ENCODE measurements at places on chromosomes 12 and 14.

- no peak for DNase-seq
These were observed 5.1 kb upstream of the CLEC7A start for GRCh38 chr12:10135126-10135525.

- peak; percentile 42 for DNase-seq
These were observed 15.1 kb downstream of the AVIL start for GRCh38 chr12:57803319-57803893.

DNA sequence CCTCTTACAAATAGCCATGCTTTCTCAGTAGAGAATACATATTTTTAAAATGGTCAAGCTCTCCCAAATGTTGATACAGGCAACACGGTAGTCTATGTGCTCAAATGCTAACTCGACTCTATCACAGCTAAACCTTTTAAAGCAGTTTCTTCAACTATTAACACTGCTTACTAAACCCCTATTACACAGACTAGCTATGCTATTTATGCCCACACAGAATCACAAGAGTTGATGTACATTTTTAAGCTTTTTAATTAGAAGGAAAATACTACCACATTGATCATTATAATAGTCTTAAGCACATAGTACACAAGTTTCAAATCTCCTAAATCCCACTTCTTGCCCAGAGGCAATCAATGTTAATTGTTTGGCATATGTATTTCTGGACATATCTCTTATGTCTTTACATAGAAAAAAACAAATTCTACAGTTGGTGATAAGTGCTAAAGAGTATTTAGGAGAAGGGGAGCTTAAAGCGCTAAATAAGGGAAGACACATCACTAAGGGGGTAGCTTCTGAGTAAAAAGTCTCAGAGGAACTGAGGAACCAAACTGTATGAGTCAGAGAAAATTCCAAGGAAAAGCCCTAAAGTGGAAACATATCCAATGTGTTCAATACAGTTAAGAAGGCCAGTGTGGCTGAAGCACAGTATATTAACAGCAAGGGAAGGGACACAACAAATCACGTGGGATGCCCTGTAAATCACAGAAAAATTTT is 13.7 kb downstream of the HNRNPC start:
- no peak for DNase-seq

DNA sequence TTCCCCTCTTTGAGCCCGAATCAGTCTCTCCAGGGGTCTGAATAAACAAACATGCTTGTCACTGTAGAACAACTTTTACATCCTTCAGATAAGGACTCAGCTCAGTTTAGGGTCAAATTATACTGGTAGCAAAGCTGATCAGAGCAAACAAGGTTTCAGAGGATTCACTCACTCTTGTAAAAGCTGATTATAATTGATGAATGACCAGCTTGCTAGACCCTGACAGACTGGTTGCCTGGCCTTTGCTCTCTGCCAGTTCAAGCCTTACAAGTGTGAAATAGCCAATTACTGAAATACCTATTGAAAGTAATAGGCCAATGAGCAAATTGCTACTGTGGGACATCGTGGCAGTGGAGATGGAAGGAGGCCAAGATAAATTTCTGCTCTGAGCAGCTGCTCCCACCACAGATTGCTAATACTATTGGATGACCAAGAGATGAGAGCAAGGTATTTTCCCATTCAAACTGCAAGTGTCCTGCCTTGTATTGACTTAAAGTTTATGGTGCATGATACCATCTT is 177.6 kb downstream of the PDZRN4 start:
- no peak for DNase-seq

DNA sequence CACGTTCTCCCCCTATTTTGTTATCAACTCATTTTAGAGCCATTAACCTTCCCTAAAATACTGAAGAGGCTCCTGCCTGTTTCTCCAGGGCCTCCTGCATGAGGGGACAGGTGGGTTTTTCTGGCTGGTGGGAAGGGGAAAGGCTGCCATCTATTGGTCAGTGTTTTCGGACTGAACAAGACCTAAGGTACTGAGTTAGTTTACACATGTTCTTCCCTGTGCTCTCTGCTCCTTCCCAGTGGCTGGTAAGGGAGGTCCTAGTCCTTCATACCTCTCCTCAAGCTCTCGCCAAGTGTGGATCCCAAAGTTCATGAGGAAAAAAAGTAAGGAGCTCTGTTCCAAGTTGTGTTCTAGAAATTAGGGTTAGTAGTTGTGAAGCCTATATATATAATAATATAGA is 357.5 kb downstream of the FSCB start:
- peak; percentile 41 for DNase-seq

- DNase-seq = no peak
These were observed 62.4 kb downstream of the EPS8 start for GRCh38 chr12:15726878-15727150.

GRCh38 chr14:75401361-75401760 is 26.5 kb upstream of the JDP2 start:
- DNase-seq = peak; percentile 54

- DNase-seq = peak; percentile 76
These were observed 29.3 kb downstream of the CD9 start for GRCh38 chr12:6229224-6230218.

- no peak for DNase-seq
These were observed 247.6 kb downstream of the EMP1 start for GRCh38 chr12:13444076-13444475.

DNA sequence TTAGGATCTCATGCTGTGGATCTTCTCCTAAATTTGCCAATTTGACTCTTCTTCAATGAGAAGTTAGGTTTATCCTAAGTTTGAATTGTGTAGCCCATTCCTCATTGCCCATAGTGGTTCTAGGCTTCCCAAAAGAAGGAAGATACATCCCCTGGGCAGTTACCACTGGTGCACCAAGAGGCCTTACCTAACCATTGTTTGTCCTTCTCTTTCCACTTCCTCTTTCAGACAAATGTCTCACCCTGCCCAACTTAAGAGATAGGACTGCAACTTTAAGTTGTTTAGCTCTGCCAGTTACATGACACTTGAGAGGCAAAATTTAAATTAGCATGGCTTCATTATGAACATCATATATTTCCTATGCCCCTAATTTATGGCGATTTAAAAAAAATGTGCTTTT is 9.4 kb upstream of the KCNH3 start:
- DNase-seq = no peak

DNA sequence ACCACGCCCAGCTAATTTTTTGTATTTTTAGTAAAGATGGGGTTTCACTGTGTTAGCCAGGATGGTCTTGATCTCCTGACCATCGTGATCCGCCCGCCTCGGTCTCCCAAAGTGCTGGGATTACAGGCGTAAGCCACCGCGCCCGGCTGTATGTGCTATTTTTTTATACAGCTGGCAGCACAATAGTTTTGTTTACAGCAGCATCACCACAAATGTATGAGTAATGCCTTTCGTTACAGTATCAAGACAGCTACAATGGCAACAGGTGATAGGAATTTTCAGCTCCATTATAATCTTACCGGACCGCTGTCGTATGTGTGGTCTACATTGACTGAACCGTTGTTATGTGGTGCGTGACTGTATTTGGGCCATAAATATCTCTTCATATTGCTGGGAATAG is 11.6 kb upstream of the MDM2 start:
- no peak for DNase-seq

- DNase-seq = peak; percentile 29
These were observed 55.6 kb upstream of the PPP2R5C start for GRCh38 chr14:101705733-101706508.

GRCh38 chr12:112207397-112207924 is 82.1 kb downstream of the TRAFD1 start:
- no peak for DNase-seq

GRCh38 chr14:104747876-104748275 is 5.1 kb upstream of the SIVA1 start:
- no peak for DNase-seq

DNA sequence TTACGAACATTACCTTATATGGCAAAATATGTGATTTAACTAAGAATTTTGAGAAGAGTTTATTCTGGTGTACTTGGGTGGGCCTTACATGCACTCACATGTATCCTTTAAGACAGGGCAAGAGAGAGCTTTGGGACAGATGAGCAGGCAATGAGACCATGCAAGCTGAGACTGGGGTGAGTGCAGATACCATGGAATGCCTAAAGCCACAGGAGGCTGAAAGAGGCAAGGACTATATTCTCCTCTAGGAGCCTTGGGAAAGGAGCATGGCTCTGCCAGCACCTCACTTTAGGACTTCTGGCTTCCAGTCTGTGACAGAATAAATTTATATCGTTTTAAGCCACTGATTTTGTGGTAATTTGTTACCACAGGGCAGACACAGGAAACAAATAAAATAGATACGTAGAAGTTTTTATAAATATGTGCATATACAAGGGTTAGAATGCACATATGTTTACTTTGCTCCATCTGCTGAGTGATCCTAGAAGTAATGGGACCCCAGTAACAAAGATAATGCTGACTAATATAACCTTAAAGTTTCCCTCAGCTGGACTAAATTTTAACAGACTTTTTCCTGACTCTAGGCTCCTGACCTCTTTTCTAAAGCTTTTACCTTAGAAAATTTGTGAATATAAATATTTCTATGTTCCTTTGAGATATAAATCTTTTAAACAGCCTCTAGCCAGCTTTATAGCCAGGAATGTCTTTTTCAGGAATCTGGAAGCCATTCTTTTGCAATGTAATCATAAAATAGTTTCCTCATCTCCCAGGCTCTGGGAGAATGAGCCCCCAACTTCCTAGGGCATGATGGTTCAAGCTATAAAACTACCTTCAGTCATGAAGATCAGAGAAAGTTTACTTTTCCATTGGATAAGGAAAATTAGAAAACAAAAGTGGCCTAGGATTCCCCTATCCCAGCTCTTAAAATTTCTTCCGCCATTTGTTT is 216.8 kb downstream of the PPFIA2 start:
- no peak for DNase-seq

GRCh38 chr12:121167232-121167820 is 34.6 kb downstream of the P2RX7 start:
- DNase-seq = no peak

DNA sequence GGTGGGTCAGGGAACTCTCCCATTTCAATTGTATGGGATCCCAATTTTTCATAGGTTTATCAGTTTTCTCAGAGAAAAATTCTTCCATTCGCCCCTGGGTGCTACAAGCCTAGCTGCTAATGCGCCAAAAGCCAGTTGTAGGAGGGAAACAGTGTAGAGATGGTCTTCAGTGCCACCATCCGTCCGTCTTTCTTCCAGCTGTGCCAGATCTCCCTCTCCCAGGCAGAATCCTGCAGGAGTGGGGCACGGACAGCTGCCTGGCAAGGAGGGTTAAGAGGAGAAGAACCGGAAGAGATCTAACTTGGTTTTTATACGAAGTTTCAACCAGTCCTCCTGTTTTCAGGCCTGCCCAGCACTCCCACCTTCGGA is 38.9 kb upstream of the FUT8 start:
- no peak for DNase-seq

GRCh38 chr14:67665868-67666267 is 8.6 kb downstream of the VTI1B start:
- DNase-seq = no peak

DNA sequence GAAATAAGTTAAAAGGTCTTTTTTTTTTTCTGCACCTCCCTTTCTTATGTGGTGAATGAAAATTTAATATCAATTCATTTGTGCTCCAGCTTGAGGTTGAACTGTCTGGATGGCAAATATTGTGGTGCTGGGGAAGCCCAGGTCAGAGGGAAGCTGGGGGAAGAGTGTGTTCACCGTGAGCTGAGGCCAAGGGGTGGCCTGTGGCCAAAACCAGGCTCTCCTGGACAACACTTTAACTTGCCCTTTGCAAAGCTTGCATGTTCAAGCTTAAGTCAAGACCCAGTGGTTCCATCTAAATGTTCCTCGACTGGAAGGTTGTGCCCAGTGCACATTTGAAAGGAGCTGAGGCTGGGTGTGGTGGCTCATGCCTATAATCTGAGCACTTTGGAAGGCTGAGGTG is 28.8 kb downstream of the DRAM1 start:
- DNase-seq = no peak

DNA sequence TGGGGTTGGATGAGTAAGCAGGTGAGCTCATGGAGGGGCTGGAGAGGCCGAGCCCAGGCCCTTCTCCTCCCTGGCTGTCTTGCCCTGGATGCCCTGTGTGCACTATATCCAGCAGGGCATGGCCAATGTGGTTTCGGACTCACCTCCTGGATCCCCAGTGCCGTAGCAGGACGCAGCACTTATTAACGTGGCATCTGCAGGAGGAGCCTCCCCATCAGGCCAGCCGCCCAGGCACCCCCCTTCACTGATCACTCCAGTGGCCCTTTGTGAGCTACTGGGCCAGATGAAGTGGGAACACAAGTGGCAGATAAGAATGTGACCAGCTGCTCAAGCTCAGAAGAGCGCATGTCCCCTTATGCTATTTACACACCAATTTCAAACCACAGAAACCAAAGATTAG is 43.1 kb upstream of the DICER1 start:
- peak; percentile 18 for DNase-seq

DNA sequence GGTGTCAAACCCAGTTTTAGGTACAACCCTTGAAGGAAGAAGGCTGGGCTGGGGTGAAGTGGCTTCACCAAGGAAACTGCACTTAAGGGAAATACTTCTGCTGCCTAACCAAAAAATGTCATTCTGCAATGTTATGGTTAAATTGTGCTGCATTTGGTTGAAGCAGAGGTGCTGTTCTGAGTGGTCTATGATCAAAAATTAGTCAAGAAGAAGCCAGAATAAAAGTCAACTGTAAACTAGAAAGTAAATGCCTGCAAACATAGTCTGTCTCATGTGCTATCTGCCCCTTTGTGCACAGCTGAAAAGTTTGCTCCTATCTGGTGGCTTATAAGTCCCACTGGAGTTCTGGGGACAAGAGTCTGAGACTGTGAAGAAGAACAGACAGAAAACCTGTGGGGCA is 158.8 kb downstream of the C12orf42 start:
- no peak for DNase-seq

GRCh38 chr12:97800561-97800960 is 338.0 kb downstream of the RMST start:
- no peak for DNase-seq

- DNase-seq = peak; percentile 76
These were observed 225.2 kb downstream of the FUT8 start for GRCh38 chr14:65637780-65638179.

DNA sequence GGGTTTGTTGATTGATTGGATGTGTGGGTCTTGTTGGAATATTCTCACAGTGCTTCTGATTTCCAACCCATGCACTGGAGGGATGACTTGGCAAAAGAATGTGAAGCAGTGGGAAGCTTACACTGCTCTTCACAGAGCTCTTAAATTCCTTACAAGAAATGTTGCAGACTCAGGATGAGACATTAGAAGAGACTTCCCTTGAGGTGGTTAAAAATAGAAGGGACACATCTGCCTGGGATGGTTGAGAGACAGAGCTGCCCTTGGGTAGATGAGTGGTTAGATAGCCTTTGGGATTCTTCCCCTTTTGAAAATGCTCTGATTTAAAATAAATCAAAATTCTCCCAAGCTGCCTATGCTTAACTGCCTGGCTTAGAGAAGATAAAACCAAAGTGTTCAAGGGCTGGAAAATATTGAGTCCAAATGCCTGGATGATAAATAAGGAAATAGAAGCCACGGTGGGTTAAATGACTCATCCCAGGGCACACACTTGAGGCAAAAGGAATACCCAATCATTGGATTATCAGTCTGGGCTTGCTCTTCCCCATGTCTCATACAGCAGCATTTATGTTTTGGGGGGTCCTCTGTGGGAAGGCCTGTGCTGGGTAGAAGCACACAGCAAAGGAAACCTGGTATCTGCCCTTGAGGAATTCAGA is 264.3 kb downstream of the AKAP6 start:
- DNase-seq = peak; percentile 54

- peak; percentile 21 for DNase-seq
These were observed 31.5 kb downstream of the RAD9B start for GRCh38 chr12:110533607-110534006.

GRCh38 chr12:76272287-76272686 is 75.9 kb downstream of the BBS10 start:
- no peak for DNase-seq
